ENCODE measurements at places on chromosomes 12 and 14.

DNA sequence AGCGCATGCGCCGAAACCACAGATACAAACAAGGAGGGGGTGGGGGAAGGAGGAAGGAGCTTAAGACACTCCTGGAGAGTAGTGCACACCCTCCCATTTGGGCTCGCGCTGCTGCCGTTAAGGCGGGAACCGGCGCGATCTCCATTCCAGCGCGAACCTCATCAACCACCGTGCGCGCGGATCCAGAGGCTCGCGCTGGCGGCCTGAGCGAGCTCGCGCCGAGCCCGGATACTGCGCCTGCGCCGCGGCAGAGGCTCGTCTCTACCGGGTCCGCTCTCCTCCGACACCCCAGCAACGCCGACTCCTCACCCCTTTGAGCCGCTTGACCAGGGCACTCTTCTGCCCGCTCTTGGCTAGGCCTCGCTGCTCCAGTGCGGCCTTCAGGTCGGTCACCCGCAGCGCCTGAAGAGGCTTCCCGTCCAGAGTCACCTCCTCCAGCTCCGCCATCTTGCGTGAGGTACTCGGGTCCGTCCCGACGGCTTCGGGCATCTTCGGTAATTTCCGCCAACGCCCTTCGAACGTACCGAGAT, at the start of gene ACIN1:
Gene ACIN1, minus strand, starts transcription at position 471 of the 530 bp plus-strand sequence. Its CDS starts 24 bp downstream, at position 447.
- DNase-seq: peak; percentile 77

DNA sequence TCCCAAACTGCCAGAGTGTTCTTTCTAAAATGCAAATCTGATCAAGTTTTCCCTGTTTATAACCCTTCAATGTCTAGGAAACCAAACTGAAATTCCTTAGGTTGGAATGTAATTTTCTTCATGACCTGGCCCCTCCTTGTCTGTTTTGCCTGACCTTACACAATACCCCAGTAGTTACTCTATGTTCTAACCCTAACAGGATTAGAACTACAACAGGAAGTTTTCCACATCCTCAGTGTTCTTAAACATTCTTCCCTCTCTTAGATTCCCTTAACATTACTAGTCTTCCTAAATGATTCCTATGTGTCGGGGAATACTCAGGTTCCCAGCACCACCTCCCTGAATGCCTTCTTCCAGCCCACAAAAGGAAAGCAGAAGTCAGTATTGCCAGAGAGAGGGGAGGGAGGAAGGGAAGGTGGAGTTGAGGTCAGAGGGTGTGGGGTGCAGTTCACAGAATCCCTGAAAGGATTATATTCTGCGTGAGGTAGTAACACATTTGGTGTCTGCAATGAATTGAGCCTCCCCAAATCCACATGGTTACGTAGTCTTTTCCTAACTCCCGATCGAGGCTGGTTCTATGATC, 72.6 kb downstream of the BBS10 start:
- DNase-seq: no peak

DNA sequence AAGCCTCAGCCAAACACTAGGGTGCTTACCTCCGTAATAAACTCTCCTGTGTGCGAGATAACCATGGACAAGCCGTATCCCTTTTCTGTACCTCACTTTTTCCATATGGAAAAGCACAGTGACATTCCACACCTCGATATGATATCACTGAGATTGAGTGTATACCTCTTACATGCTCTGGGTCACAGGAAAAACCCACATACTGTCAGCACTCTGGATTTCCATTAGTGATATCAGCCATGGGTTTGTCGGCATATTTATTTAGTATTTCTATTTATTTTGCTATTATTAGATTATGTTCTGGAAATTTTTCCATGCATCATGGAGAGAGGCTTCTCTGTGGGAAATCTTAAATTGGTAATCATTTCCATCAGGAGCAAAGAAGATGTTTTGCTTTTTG, 28.0 kb upstream of the DAAM1 start:
- DNase-seq: no peak

DNA sequence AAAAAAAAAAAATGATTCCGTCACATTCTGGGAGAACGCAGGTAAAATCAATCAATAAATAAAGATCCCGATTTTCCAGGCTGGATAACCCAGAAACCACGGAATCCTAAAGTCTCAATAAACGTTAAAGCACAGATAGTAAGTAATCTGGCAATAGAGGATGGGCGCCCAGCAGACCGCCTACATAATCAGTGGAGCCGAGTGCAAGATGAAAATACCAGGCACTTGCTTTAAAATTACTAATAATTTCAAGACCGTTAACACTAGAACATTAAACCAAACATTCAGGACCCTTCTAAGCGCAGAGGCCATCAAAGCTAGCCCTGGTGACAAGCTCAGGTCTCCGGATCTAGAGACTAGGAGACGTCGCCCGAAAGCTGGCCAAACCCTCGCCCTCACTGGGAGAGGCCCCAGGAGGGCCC, 1.2 kb upstream of the DCAF11 start:
- DNase-seq: no peak

- DNase-seq: no peak
Observed at GRCh38 chr12:108231109-108231905, 102.2 kb downstream of the WSCD2 start.

GRCh38 chr14:97361958-97362357, 564.8 kb downstream of the VRK1 start:
- no peak for DNase-seq

DNA sequence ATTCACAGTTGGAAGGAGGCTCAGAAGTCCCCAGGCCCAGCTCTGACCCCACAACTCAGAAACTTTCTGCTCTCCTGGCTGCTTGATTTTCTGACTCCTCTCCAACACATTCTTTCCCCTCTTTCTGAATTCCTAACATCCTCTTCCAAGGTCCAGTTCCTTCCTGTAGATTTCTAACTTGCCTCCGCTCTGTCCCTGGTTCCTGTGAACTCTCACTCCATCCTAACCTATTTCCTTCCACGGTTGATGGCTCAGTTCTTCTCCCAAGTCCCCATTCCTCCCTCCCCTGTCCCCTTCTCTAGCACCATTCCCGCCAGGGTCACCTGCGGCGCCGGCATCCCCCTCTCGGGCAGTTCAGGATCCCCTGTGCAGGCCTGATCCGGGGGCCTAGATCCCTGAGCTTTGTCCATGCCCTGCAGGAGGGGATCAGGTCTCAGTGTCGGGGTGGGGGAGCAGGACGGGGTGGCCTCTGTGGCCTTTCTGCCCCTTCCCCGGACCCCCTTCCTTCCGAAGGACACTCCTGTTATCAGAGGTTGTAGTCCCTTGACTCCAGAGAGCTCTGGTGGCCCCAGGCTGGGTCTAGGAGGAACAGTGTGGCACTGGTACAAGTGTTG, 6.0 kb upstream of the SLC22A17 start:
- DNase-seq: no peak

DNA sequence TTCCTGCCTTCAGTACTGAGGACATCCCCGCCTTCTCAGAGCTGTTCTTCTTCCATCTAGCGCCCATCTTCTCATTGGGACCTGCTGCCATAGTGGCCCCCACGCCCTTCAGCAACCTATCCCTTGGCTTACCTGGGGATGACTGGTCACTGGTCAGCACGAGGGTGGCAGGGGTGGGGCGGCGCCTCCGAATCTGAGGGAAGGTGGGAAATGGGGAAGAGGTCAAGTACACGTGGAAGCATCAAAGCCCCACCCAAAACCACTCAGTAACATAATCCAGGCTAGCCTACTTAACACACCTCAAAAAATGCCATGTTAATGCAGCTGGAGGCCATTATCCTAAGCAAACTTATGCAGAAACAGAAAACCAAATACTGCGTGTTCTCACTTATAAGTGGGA, 4.3 kb downstream of the PPP1R1A start:
- no peak for DNase-seq

GRCh38 chr14:76348898-76349297, 27.0 kb upstream of the ESRRB start:
- DNase-seq: peak; percentile 10

GRCh38 chr12:59088673-59089072, 168.4 kb upstream of the LRIG3 start:
- DNase-seq: no peak

GRCh38 chr12:117603316-117604113, 242.1 kb upstream of the NOS1 start:
- DNase-seq: no peak

DNA sequence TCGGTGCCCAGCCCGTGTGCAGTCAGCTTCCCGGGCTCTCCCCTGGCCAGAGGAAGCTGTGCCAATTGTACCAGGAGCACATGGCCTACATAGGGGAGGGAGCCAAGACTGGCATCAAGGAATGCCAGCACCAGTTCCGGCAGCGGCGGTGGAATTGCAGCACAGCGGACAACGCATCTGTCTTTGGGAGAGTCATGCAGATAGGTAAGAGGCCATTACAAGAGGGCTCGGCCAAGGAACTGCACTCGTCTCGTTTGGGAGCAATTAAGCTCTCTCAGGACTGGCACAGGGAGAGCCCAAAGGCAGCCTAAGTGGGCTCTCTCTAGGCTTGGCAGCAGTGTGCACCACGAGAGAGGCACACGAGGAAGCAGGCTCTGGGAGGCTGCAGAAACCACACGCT, 3.7 kb downstream of the WNT5B start:
- no peak for DNase-seq

- DNase-seq: no peak
Observed at GRCh38 chr12:99277591-99278379, 369.8 kb upstream of the GARIN6 start.

DNA sequence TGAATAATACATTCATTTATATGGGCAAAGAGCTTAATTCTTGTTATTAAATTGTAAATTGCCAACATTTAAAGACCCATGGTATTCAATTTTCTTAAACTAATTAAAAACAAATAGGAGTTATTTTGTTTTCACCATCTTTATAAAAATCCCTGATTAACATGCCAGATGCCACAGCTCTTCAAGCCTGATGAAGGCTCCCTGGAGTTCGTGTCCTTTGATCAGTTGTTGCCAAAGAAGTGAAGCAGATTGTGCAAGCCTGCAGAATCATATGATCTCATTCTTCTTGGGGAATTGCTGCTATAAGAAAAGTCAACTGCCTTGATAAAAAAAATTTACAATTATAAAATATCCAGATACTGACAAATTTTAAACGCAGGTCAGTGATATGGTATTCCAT, 288.3 kb upstream of the PPFIA2 start:
- DNase-seq: no peak

GRCh38 chr12:11839091-11839641, 189.7 kb downstream of the ETV6 start:
- no peak for DNase-seq

DNA sequence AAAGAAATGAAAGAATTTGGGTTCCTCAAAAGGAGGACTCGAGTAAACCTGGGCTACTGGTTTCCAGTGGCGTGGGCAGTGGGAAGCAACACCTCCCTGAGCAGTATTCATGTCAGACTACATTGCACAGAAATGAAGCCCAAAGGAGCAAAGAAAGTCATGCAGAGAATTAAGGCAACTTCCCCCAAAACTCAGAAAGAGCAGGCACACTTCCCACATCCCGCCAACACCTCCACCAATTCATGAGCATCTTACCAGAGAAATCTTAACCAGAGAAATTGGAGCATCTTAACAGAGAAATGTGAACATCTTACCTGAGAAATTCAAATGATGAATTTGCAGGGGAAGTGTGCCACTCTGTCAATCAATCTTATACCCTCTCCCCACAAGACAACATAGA, 36.7 kb downstream of the SLC8A3 start:
- no peak for DNase-seq

GRCh38 chr12:103879878-103880277, 38.8 kb upstream of the NT5DC3 start:
- no peak for DNase-seq
